Ovary (tissue), 10 donors: ENCODE measurements at places on chromosomes 2 and 18.

DNA sequence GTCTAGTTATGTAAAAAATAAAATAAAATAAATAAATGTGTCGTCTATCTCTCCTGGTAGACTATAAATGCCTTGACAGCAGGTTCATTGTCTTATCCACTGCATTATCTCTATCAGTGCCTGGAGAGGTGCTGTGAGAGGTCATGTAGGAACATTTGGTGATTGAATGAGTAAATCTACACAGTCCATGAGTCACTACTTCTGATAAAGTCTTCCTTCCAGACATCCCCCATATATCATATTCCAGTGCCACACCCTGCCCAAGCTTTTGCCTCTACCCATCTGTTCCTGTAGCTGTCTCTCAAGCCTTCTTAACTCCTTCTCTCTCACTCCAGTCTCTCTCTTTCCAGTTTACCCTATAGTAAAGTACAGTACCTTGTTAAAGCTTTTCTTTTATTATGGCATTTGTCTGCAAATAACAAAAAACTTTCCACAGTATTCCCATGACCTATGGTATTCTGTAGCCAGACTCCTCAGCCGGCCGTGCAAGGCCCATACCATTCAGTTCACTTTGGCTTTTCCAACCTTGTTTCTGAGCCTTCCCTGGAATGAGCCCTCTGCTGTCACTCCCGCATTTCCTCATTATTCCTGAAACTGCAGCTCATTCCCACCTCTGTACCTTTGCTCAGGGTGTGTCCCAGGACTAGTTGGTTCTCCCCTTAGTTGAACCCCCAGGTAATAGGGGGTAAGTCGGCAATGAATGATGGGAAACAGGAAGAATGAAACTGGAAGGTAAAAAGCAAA, 37.5 kb downstream of the ANXA4 start:
- no peak overlapping the region for H3K4me3 ChIP-seq
- H3K27me3 ChIP-seq: no peaks in the 10 kb centered on the region
- no peak overlapping the region for H3K27ac ChIP-seq
- H3K4me1 ChIP-seq: peaks cover 7% of the 10 kb centered on the region
- H3K36me3 ChIP-seq: no peaks in the 10 kb centered on the region

- H3K4me3 ChIP-seq: no peak overlapping the region
- no peak for DNase-seq
- H3K4me1 ChIP-seq: no peaks in the 10 kb centered on the region
- no peak overlapping the region for H3K27ac ChIP-seq
- H3K27me3 ChIP-seq: no peaks in the 10 kb centered on the region
These were observed 112.1 kb downstream of the DTNB start for GRCh38 chr2:25561136-25561850.

DNA sequence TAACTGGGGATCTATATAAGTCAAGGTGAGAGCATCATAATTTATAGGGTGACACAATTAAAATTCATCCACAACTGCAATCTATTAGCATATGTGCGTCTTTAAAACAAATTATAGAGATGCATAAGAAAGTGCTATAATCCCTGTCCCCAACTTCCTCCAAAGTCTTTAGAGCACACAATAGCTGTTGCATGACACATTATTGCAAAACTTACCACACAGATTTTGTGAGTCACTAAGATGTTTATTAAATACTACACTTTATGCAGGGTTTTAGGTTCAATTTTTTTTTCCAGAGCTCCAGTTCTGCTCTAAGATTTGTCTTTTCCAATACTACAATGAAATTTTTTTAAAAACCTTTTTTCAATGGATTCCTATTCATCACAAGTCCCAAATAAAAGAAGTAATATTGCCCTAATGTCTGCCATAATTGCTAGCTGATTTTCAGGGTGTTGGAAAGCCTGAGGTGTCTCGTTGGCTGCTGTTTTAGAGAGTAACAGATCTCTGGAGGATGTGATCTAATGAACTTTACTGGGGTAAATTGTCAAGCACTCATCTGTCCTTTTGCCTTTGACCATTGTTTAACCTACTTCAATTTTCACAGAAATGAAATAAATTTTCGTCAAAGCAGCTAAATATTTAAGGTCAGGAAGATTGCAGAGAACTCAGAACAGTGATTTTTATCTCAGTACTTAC, 250.5 kb upstream of the NETO1 start:
- H3K27me3 ChIP-seq: no peaks in the 10 kb centered on the region
- H3K4me3 ChIP-seq: no peak overlapping the region
- H3K27ac ChIP-seq: no peak overlapping the region
- H3K4me1 ChIP-seq: no peaks in the 10 kb centered on the region
- no peaks in the 10 kb centered on the region for H3K36me3 ChIP-seq

GRCh38 chr18:51253476-51253875, 56.0 kb upstream of the MEX3C start:
- H3K36me3 ChIP-seq: no peaks in the 10 kb centered on the region
- H3K4me1 ChIP-seq: peaks cover 4% of the 10 kb centered on the region
- H3K4me3 ChIP-seq: no peak overlapping the region
- no peak overlapping the region for H3K27ac ChIP-seq

DNA sequence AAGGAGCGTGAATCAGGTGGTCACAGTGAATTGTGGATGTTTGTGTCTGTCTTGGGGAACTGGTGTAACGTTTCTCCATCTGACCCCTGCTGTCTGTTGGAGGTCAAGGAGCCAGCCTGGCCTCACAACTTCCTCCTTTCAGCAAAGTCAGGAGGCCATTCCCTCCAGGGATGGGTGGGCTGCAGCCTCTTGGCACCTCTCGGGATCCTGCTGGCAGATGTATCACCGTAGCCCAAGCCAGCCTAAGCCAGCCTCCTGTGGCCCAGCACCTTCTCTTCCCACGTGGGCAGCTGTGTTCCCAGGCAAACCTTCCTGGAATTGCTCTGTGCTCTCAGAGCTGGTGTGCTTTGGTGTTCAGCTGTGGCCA, 30.5 kb downstream of the HPCAL1 start:
- H3K4me1 ChIP-seq: peaks cover 2% of the 10 kb centered on the region
- DNase-seq: no peak
- no peaks in the 10 kb centered on the region for H3K36me3 ChIP-seq
- no peaks in the 10 kb centered on the region for H3K27me3 ChIP-seq
- H3K4me3 ChIP-seq: no peak overlapping the region
